ENCODE measurements at places on chromosomes 3 and 15.

- no peak for DNase-seq
Observed at GRCh38 chr3:23629181-23629894, 176.4 kb upstream of the UBE2E1 start.

DNA sequence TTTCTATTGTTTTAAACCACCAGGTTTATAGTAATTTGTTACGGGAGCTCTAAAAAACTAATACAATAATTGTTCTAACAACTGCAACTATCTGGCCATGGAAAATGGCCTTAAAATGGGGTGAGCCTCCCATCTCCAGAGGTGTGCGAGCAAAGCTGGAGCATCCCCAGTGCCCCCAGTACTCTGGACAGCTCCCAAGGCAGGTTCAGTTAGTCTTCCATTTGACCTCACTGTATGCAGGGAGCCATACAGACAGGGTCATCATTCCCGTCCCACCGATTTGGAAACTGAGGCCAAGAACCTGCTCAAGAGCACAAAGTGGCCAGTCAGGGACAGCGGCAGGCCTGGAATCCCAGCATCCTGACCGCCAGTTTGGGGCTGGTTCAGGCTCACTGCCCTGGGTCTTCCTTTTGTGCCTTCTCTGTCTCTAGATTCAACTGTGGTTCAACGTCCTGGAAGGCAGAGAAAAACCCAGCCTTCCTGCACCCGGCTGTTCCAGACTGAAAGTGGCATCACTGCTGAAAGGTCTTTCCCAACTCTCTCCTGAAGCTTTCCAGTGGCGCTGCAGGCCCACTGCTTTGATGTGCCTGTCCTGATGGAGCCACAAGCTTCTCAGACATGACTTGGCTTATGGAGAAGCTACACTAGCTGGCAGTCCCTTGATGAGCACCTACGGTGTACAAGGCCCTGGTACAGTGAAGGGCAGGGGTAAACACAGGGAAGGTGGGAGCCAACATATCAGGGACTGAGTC, 76.6 kb upstream of the LINGO1 start:
- DNase-seq, result no peak

- no peak for DNase-seq
Observed at GRCh38 chr3:73719413-73719851, 94.7 kb upstream of the PDZRN3 start.

DNA sequence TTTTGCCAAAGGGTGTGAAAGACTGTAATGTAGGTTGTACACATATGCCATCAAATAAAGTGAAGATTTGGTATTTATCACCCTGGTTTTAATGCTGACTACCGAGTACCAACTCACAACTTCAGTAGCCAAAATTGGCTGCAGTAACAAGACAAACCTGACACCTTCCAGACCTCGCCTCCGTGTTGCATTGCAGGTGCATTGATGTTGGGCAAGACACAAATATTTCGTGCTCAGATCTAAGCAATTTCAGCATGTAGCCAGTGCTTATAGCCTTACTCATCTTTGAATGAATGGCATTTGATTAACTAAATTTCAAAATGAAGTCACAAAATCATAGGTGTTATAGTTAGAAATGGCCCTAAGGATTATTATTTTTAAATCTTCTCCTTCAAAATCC, 400.2 kb downstream of the SOX2 start:
- no peak for DNase-seq

DNA sequence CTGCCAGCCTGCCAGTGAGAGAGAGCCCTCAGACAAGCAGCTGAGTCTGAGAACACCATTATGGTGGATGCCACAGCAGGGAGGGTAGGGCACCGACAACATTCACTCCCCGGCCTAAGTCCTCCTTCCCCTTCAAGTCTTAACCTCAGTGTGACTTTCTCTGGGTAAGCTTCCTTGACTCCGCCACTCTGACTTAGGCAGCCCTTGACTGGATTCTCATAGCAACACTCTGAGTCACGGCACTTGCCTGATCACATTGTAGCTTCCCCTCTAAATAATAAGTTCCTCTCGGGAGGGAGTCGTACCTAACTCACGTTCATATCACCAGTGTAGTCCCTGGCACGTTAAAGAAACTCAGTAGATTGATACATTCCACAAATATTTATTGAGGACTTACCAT, 180.5 kb downstream of the FOXB1 start:
- DNase-seq, result no peak

- no peak for DNase-seq
Observed at GRCh38 chr15:74709011-74709410, 13.2 kb upstream of the EDC3 start.

- DNase-seq, result no peak
Observed at GRCh38 chr3:23496165-23496564, 293.0 kb downstream of the UBE2E2 start.

GRCh38 chr3:76040946-76041345, 255.6 kb upstream of the ZNF717 start:
- no peak for DNase-seq

DNA sequence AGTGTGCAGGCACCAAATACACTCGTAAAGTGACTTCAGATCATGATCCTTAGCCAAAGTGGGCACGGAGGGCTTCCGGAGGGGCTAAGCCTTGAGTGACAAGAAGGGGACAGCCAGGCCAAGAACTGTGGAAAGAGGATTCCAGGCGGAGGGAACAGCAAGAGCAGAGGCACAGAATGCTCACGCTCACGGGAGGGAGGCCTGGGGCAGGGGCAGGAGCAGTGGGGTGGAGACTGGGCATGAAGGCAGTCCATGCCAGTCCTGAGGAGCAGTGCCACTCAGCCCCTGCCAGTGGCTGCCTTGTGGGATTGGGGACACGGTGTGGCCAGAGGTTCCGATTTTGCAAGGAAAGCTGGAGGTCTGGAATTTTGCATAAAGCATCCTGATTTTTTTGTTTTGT, 36.0 kb downstream of the DNAJB8 start:
- no peak for DNase-seq

DNA sequence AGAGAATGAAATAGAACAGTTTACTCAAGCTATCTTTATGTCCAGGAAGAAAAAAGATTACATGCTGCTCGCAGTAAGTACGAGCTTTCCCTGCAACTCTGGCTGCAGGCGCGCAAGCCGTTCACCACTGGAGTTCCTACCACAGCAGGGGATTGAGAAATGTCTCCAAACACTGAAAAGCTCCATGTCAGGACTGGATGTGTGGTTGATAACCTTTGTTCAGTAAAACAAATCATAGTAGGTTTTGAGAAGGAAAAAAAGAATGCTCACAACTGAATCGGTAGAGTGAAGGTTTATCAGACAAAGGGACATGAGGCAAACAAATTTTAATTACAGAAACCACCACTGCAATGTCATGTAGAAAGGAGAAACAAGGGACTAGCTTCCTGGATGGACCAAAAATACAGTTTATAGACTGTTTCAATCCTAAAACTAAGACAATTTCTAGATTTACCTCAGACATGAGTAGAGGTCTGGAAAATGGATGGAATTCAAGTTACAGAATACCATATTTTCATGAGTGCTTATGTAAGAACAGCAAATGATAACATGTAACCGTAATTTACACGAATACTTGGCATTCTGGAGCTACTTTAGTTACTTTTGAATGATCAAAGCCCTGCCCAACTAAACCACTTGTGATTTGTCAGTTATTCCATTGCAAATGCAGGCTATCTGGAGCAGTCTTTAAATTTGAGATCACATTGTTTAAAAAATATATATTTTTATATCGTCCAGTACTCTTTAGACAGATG, 471.1 kb downstream of the SHQ1 start:
- DNase-seq, result no peak

- no peak for DNase-seq
Observed at GRCh38 chr3:51245867-51246266, 139.2 kb upstream of the MANF start.

GRCh38 chr3:102360183-102360860, 74.5 kb upstream of the ZPLD1 start:
- DNase-seq, result no peak

DNA sequence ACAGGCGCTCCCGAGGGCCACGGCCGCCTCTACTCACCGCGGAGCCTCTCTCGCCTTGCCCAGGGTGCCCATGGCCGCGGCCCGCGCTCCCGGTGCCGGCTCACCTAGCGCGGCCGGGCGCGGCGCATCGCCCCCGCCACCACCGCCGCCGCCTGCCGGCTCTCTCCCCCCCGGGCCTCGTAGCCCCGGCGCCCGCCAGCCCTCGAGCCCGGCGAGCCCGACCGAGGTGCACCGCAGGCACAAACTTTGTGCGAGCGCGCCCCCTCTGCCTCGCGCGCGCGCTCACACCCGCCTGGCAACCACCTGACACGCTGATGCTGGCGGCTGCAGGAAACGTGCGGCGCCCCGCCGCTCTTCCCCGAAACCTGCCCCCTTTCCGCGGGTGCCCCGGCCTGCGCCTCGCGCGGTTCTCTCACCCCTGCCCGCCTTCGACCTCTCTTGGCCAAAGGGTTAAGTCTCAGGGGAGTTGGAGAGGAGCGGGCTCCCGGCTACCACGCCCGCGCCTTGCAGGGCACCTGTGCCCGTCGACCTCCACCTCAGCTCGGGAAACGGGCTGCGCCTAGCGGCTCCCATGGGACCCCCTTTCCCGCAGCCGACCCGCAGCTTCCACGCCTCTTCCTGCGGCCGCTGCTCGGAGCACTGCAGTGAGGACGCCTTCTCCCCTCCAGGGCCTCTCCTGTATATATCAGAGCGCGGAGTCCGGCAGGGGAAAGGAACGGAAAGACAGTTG, at the start of gene RASGRP1:
TSS of gene RASGRP1 (minus strand) at position 258 of the 730 bp plus-strand sequence. CDS start at position 72, 186 bp downstream.
- peak; percentile 87 for DNase-seq

DNA sequence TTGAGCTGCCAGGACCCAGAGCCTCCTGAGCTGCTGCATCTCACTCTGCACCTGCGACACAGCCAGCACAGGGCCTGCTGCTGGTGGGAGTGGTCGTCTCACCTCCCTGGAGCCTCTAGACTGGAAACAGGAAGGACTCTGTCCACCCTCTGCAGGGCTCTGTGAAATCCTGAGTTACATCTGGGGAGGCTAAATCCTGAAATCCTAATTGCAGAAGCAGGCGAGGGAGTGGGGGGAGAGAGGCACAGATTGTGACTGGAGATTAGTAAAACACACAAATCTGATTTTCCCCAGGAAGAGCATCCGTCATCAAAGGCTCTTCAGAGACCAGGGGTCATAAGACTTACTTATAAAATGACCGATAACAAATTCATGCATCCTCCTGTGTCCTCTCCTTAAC, 31.6 kb upstream of the GABRG3 start:
- no peak for DNase-seq

Measured in osteocyte (in vitro differentiated cells).